ENCODE measurements at places on chromosomes 3 and 15. TPM values are rescaled to one million over a fixed set of nuclear protein-coding genes. Genes with fewer than 3 reads are reported as not detected.
A peak's percentile ranks its signal among the peaks of the same experiment; 100 is the strongest.

- no peak for DNase-seq
These were observed 46.8 kb upstream of the MYRIP start for GRCh38 chr3:39762537-39763070.

- DNase-seq = peak; percentile 50
These were observed 19.0 kb downstream of the FAN1 start for GRCh38 chr15:30922480-30923311.

DNA sequence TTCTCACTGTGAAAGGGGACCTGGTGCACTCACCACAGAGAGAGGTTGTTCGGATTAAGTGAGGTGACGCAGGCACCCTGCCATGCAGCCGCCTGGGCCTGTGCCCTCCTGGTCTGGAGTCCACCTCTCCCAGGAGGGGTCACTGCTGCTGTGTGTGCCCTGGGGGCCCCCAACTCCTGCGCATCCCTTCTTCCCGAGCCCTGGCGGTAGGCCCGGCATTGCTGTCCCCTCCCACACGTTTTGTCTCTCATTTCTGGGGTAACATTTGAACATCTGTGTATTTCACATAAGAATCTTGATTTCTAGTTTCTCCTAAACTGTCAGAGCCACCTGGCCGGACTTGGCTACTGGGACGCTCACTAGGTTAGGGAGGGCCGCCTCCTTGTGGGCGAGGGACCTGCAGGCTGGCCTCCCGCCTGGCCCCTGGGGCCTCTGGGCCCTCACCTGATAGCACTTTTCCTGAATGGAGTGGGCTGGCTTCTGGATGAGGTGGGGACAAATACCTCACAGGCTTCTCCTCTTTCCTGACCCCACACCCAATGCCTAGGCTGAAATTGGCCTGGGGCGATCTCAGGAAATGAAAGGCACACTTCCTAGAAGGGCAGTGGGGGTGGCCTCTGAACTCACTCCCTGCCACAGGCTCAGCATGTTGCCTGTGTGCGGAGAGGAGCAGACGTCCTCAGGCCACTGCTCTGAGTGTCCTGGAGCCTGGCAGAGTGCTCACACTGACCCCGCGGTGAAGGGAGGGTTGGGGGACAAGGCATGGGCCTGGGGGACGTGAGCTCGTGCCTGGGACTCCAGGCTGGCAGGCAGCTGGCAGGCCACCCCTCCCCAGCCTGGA, 104.2 kb upstream of the PRR23E start:
- DNase-seq = no peak

GRCh38 chr15:39139431-39140059, 441.3 kb upstream of the THBS1 start:
- no peak for DNase-seq

DNA sequence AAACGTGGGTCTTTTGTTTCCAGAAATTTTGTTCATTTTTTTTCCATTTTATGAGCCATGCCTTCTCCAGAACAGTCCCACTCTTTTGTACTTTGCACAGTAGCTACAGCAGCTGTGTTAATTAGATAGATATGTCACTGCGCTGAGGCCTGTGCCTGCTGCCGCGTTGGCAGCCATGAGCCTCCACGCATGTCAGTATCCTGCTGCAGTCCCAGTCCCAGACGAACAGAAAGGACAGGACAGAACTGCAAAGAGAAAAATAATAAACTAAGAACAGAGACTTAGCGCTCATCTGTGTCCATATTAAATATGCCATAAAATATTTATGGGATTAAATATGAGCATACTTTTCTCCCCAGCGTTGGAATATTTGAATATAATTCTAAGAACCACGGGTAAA, 442.4 kb upstream of the RARB start:
- no peak for DNase-seq

Gene GOLGA6L7
- polyA plus RNA-seq = not detected

- no peak for DNase-seq
These were observed 259.2 kb downstream of the MEIS2 start for GRCh38 chr15:36841193-36841592.

Gene SPTBN5
- 0.38 TPM for polyA plus RNA-seq

Data from IMR-90 (cell line).